ENCODE measurements at places on chromosomes 1 and 21. TPM values are rescaled to one million over a fixed set of nuclear protein-coding genes. Genes with fewer than 3 reads are reported as not detected.

DNA sequence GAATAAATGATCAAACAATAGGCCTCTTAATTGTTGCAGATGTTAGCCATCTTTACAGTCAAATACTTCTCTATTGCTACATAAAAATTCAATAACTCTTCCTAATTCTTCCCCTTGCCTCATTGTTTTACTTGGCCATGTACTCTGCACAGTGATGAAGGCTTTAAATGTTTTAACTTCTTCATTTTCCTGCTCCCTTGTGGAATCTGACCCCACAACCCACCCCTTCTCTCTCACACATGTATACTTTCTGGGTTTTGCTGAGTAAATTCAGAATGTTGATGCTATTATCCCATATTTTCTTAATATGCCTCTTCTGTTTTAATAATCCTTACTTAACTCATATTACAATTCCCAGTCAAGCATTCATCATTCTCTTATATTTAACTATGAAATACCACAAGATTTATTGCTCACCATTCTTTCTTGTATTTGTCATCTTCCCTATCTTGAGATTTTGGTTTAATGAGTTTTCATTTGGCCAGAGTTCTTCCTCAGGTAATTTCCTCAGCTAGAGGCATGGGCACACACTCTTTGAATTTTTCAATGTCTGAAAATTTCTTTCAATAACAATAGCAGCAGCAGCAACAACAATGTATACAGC lies 327.8 kb upstream of the USP24 start:
- no peak for DNase-seq

DNA sequence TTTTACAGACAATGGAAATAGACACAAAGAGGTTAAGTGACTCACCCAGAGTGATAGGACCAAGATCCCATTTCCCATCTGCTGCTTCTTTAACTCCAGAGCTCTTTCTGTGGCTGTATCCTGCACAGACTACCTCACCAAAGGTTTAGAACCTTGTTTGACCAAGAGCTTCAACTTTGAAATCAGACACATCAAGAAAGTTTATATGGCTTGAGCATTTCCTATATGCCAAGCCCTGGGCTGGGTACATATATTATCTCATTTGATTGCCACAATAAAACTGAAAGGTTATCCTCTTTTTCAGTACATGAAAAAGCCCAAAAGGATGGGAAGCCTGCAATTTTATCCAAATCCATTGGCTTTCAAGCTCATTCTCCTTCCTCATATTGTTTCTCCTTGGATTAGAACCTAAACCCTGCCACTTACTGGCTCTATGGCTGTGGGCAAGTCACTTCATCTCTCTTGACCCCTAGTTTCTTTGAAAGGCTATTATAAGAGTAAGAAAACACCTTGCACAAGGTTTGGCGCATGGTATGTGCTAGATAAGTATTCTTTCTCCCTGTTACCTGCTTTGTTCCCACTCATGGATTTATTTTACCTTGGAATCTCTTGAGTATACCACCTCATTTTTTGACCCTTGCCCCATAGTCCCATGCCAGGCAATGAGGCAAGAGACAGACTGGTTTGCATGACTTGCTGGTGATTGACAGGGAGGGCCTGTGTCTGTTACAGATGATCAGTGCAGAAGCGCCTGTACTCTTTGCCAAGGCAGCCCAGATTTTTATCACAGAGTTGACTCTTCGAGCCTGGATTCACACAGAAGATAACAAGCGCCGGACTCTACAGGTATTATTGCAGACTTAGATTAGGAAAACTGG lies 34.5 kb upstream of the KCNQ4 start:
- DNase-seq, result no peak

GRCh38 chr1:150233359-150234308 lies 2.3 kb downstream of the ANP32E start:
- DNase-seq, result no peak

DNA sequence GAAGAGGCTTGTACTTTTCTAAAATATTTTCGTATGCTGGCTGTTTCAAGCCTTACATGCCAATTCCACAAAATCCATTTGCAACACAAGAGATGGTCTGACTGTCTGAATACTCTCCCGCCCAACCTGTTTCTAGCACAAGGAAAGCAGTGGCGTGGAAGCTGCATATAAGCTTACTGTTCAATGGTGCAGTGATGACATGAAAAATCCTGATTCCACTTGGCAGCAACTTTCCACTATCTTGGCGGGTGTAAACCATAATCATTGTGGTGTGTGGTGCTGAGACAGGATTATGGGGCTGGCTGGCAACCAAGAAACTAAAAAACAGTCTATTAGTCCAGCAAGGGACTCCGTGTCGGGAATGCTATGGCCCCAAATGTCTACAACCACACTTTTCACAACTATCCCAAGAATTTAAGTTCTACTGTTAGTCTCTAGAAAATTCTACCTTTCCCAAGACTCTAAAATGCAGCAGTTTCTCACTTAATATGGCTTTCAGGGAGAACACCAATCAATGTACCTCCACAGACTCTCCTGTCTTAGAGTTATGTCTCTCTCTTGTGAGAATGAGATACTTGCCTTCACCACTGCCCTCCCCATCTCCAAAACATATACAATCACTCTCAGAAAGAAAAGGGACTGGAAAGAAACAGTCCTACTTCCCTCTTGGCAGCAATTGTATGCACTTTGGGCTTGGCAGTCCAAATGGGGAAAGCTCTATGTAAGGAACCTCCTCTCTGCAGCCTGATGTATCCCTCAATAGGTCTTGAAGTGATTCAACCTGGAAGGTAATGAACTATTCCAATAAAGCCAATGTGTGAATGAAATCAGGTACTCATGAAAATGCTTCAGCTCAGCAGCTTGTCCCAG lies 9.5 kb downstream of the COLGALT2 start:
- DNase-seq, result no peak

GRCh38 chr21:24832961-24833360 lies 774.3 kb downstream of the MRPL39 start:
- DNase-seq, result no peak

Gene TSSK3
- total RNA-seq, result 1.7 TPM

DNA sequence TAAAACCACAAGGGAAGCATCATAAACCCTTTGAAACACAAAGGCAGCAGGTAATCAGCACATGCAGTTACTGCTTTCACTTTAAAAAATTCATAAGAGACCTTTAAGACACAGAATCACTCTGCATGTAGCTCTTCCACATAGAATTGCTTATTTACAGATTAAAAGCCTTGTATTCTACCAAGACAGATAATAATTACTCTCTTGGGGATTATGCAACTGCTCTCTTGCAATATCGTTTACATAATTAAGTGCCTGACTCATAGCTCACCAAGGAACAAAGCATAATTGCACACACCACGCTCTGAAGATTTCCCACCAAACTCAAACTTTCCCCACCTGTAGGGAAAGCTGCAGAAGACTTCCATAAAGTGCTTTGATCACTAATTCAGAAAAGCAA lies 87.9 kb downstream of the VAV3 start:
- no peak for DNase-seq

- DNase-seq, result no peak
These were observed 734 bp upstream of the C1orf210 start for GRCh38 chr1:43286115-43286514.

GRCh38 chr1:212792396-212792908 lies 758 bp downstream of the TATDN3 start:
- no peak for DNase-seq

DNA sequence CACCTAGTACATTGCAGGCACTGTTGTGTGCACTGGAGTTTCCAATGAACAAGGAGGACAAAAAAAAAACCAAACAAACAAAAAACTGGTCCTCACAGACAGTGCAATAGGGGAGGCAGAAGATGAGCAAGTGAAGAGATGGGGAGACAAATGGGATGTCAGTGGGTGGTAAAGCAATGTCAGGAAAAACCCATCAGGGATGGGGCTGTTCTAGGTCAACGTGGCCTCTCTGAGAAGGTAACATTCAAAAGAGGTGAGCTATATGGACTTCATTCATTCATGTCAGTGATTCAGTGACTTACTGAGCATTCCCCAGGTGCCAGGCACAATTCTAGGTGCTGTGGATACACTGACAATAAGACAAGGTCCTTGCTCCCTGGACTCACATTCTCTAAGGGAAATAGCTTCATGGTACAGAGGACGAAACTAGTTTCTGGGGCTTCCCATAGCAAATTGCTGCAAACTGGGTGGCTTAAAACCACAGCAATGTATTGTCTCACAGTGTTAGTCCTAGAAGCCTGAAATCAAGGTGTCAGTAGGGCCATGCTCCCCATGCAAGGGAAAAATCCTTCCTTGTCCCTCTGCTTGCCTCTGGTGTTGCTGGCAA lies 140.5 kb upstream of the KLHDC7A start:
- DNase-seq, result no peak

- peak; percentile 45 for DNase-seq
These were observed 19.0 kb upstream of the L1TD1 start for GRCh38 chr1:62175568-62176179.

GRCh38 chr1:196467230-196467925 lies 140.9 kb downstream of the KCNT2 start:
- no peak for DNase-seq

- DNase-seq, result no peak
These were observed 939 bp upstream of the MFAP2 start for GRCh38 chr1:16981269-16981849.

DNA sequence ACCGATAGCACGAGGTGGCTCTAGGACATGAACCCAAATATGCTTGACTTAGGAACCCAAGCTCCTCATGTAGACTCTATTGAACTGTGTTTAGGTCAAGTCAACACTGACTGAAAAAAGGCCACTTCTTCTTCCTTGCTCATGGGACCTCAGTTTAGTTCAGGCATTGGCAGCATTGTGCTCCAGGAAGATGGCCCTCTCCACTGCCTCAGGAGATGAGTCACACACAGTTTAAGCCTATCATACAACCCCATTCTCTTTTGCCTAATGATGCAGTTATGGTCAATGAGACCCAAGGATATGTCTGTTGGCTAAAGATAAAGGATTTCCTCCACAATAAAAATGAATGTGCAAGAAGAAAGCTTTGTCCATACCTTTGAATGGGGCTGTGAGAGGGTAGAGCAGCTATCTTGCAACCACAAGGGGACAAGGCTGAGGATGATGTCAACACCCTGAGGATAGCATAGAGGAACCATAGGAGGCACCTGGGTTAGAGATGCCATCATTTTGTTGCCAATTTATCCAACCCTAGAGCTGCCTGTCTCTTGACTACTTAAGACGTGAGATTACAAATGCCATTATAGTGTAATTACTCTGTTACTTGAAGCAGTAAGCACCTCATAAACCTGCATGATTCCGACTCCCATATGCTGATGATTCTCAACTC lies 3.0 kb upstream of the TRIM63 start:
- DNase-seq, result no peak

GRCh38 chr1:181972256-181972655 lies 89.3 kb downstream of the ZNF648 start:
- no peak for DNase-seq

Gene TRIM45
- 15.7 TPM for total RNA-seq

Gene RCAN1
- total RNA-seq, result 5.4 TPM

Data from WTC11 (cell line).